Activated CD4-positive, alpha-beta memory T cell treated with anti-CD3 and anti-CD28 coated beads for 36 hours (primary cell): ENCODE measurements at places on chromosomes 4 and X. TPM values are rescaled to one million over a fixed set of nuclear protein-coding genes. Genes with fewer than 3 reads are reported as not detected.

DNA sequence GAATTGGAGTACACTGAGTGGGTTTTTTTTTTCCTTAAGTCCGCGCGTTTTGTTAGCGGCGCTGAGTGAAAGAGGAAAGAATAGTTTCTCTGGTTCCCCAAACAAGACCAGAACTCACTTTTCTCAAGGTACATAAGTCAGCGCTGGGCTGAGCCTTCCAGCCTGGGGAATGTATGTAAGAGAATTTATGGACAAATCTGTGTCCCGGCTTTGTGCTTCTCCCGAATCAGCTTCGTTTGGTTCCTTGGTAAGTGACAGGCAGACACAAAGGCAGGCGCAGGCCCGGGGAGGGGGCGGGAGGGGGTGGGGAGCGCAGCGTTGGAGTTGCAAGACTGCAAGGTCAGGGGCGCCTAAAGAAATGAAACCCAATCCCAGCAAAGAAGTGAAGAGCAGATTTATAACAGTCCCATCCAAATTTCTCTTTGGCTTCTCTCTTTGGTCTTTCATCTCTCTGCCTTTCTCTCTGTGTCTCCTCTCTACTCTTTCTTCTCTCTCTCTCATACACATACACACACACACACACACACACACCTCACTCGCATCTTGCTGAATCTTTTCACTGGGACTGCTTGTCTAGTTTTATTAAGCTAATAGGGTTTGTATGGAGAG, 981 bp downstream of the TET2 start:
- no peaks in the 10 kb centered on the region for H3K27me3 ChIP-seq
- H3K4me1 ChIP-seq, result peaks cover 35% of the 10 kb centered on the region
- H3K27ac ChIP-seq, result peak overlapping the region; percentile 99
- DNase-seq, result peak; percentile 56

DNA sequence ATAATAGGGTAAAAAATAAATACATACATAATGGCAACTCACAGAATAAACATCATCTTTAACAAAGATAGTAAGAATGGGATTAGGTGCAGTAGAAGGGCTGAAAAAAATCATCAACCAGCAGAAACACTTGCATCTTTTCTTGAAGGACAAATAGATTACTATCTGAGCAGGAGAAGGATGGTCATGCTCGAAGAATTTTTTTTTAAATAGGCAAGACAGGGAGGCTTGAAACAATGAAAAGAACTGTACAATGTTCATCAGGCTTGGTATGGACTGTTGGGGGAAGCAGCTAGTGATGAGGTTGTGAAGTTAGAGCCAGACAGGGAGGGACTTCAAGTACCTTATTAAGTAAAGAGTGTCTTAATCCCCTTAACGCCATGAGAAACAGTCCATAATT, 167.4 kb upstream of the LDB2 start:
- no peaks in the 10 kb centered on the region for H3K36me3 ChIP-seq
- H3K4me1 ChIP-seq, result no peaks in the 10 kb centered on the region
- no peak for DNase-seq
- H3K27ac ChIP-seq, result no peak overlapping the region
- peaks cover 1% of the 10 kb centered on the region for H3K27me3 ChIP-seq

- no peak for DNase-seq
- no peak overlapping the region for H3K27ac ChIP-seq
- H3K27me3 ChIP-seq, result no peaks in the 10 kb centered on the region
- H3K4me3 ChIP-seq, result no peak overlapping the region
- no peaks in the 10 kb centered on the region for H3K4me1 ChIP-seq
These were observed 316.2 kb downstream of the GPAT3 start for GRCh38 chr4:83852085-83852451.

GRCh38 chrX:40174854-40175510, 77.2 kb upstream of the BCOR start:
- peak overlapping the region; percentile 100 for H3K27ac ChIP-seq
- DNase-seq, result peak; percentile 58
- peaks cover 5% of the 10 kb centered on the region for H3K36me3 ChIP-seq
- no peaks in the 10 kb centered on the region for H3K27me3 ChIP-seq

- no peaks in the 10 kb centered on the region for H3K4me1 ChIP-seq
- H3K4me3 ChIP-seq, result no peak overlapping the region
- H3K27me3 ChIP-seq, result no peaks in the 10 kb centered on the region
These were observed 298.9 kb upstream of the PUDP start for GRCh38 chrX:7446815-7447214.

CTAG1A gene
- total RNA-seq, result not detected

DNA sequence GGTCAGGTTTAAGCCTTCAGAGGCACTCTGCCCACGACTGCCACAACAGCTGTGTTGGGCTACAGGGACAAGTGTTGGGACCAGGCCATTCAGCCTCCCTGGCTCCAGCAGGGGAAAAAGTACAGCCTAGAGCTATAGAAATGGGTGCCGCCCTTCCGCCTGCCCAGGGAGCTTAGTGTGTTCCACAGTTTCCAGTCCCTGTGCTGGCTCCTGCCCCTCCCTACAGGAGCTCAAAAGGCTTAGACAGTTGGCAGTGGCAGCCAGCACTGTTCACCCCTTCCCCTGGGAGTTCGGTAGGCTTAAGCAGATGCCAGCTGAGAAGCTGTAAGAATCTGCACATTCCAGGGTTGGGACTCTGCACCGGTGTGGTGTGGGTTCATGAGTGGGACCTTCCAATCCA, 408.2 kb upstream of the INTU start:
- no peaks in the 10 kb centered on the region for H3K4me1 ChIP-seq
- H3K36me3 ChIP-seq, result no peaks in the 10 kb centered on the region
- no peak overlapping the region for H3K27ac ChIP-seq
- H3K4me3 ChIP-seq, result no peak overlapping the region
- no peaks in the 10 kb centered on the region for H3K27me3 ChIP-seq
